ENCODE measurements at places on chromosomes 3 and 15.

GRCh38 chr15:100729461-100729860 is 127.1 kb downstream of the ASB7 start:
- no peak for DNase-seq

DNA sequence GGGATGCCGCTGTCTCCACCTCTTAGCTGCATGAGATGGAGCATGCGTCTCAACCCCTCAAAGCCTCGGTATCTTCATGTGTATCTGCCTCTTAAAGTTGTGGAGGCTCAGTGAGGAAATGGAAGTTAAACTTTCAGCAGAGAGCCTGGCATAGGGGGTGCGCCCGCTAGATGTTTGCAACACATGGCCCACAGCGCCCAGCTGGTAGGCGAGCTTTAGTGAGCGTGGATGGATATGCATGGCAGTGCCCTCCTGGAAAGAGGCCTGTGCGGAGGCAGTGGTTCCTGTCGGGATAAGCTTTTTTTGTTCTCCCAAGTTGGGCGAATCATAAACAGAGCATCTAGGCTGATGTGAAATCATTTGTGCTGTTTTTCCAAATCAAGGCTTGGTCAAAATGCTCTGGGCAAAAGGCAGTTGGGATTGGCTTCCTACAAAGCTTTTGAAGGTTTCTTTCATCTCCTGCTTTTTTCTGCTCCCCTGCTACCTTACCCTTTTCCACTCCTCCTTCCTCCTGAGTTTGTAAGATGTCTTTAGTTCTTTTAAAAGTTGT is 272.4 kb upstream of the TPM1 start:
- no peak for DNase-seq

GRCh38 chr3:188220988-188221818 is 67.2 kb downstream of the LPP start:
- no peak for DNase-seq

DNA sequence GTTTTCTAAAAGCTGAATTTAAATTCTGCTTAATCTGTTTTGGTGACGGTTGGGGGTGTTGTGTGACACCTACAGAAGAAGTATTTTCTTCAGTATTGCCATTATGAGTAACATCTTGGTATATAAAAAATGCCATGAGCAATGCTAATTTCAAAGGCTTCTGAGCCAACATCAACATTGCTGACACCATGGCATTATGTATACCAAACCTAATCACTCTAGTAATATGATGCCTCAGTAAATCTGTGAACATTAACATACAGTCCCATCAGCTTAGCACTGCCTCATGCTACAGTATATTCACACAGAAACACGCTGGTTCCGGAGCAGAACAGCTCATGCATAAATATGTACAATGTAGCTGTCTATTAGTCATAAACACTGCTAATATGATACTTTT is 75.8 kb downstream of the ZPLD1 start:
- DNase-seq, result no peak

GRCh38 chr3:109923431-109923830 is 586.1 kb upstream of the DPPA4 start:
- no peak for DNase-seq

DNA sequence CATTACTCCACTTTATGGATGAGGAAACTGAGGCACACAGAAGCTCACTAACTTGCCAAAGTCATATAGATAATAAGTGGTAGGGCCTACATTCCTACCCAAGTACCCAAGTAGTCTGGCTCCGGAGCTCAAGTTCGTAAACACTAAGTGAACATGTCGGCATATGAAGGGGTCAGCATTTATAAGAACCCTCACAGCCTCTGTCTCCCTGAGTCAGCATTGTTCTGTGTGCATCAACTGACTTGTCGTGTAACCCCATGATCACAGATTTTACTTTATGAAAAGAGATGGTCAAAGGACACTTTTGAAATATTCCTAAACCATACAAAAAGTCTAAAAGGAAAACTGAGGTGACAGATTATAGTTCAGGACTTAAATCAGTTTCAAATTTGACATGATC is 260.1 kb upstream of the CCDC54 start:
- DNase-seq, result no peak

- no peak for DNase-seq
Observed at GRCh38 chr3:87997298-87997697, 61.5 kb downstream of the CGGBP1 start.

GRCh38 chr3:99943931-99944761 is 126.5 kb downstream of the CMSS1 start:
- DNase-seq, result no peak

DNA sequence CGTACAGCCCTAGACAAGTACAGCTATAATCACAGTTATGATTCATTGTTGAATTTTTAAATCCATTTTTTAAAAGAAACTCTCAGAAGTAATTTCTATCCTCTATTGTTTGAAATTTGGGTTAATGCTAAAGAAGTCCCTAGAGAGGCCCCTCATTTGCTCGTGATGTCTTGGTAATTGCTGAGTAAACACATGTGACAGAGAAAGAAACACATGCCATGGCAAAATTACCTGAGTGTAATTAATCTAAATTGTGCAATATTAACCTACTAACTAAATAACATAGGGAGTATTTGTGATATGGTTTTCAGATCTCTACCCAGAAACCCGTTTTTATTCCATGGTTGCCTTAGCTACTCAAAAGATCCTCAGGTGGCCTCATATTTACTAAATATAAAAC is 10.8 kb downstream of the NEK10 start:
- DNase-seq, result no peak

GRCh38 chr3:15271030-15271429 is 61.4 kb downstream of the SH3BP5 start:
- no peak for DNase-seq

GRCh38 chr3:101017017-101017416 is 23.8 kb upstream of the ABI3BP start:
- no peak for DNase-seq

- no peak for DNase-seq
Observed at GRCh38 chr15:86969364-86969763, 889.7 kb downstream of the AGBL1 start.

- DNase-seq, result no peak
Observed at GRCh38 chr3:171445620-171446204, 14.5 kb downstream of the TNIK start.

GRCh38 chr3:34807611-34808010 is 831.7 kb upstream of the ARPP21 start:
- no peak for DNase-seq

DNA sequence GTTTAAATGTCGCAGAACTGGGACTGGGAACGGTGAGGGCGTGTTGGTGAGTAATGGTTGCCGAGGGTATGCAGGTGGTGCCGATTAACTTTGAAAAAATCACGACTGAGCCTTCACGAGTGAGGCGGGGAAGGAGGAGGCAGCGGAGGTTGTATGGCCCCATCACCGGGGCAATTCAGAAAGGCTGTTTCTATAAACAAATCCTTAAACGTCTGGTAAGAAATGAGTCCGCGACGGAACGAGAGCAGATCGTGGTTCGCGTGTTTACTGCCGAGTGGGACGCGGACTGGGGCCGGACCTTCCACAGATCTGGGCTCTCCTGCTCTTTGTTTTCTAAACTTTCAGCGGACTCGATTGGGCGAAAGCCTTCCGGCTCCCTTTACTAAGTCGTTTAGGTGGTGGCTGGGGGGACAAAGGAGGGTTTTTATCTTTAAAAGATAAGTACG is 2.7 kb downstream of the IGF1R start:
- DNase-seq, result no peak

DNA sequence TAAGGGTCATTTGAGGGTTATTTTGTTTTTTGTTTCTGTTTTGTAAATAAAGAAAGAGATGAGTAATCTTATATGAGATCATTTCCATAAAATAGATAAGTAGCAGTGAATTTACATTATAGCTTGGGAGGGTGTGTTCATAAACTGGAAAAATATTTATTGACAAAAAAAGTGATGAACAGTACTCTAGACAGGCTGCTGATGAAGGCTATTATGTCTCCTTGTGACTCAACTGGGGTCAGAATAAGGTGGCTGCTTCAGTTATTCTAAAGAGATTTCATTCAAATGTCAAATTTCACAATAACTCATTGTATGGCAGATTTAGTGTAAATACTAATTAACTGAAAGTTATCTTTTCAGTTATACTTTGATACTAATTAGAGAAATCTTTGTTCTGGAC is 251.1 kb upstream of the CMC1 start:
- DNase-seq, result no peak

Data from stimulated activated CD4-positive, alpha-beta T cell treated with anti-CD3 and anti-CD28 coated beads, Interleukin-1b, Interleukin-23, amount 100 ng/mL, for 24 hours (primary cell).